Naive thymus-derived CD8-positive, alpha-beta T cell (primary cell): ENCODE measurements at places on chromosomes 5 and 9. TPM values are rescaled to one million over a fixed set of nuclear protein-coding genes. Genes with fewer than 3 reads are reported as not detected.

GRCh38 chr5:7897014-7897600 is 28.2 kb downstream of the MTRR start:
- DNase-seq: no peak

- peak; percentile 71 for DNase-seq
Observed at GRCh38 chr5:68433923-68434879, 218.6 kb downstream of the PIK3R1 start.

The SEMA4D gene
- 573 TPM for total RNA-seq

The OBP2B gene
- total RNA-seq: not detected

DNA sequence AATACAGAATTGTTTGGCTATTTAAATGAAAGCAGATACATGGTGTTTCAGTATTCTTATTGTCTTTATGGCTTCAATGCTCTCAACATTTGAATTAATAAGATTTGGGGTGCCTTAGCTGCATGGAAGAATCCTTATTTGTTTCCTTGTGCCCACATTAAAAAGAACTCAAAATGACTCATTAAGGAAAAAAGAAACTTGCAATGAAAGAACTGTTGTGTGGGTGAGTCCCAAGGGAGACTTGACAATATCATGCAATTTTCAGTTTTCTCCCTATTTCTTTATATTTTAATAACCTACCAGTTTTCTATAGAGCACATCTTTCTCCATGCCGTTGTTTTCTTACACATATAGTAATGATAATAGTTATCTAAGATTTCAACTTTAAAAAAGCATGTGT is 404.0 kb downstream of the PDE4D start:
- DNase-seq: no peak

GRCh38 chr5:16797951-16798350 is 138.1 kb downstream of the MYO10 start:
- DNase-seq: no peak

The SGCD gene
- not detected for total RNA-seq

DNA sequence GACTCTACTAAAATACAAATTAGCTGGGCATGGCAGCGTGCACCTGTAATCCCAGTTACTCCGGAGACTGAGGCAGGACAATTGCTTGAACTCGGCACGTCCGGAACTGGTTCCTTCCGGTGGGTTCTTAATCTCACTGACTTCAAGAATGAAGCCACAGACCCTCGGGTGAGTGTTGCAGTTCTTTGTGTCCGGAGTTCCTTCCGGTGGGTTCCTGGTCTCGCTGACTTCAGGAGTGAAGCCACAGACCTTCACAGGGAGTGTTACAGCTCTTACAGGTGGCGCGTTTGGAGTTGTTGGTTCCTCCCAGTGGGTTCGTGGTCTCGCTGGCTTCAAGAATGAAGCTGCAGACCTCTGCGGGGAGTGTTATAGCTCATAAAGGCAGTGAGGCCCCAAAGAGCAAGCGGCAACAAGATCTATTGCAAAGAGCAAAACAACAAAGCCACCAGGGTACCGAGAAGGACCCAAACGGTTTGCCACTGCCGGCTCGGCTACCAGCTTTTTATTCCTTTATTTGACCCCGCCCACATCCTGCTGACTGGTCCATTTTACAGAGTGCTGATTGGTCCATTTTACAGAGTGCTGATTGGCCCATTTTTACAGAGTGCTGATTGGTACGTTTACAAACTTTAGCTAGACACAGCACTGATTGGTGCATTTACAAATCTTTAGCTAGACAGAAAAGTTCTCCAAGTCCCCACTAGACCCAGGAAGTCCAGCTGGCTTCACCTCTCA is 28.6 kb upstream of the SLC6A19 start:
- DNase-seq: peak; percentile 24

The ISL1 gene
- total RNA-seq: not detected

DNA sequence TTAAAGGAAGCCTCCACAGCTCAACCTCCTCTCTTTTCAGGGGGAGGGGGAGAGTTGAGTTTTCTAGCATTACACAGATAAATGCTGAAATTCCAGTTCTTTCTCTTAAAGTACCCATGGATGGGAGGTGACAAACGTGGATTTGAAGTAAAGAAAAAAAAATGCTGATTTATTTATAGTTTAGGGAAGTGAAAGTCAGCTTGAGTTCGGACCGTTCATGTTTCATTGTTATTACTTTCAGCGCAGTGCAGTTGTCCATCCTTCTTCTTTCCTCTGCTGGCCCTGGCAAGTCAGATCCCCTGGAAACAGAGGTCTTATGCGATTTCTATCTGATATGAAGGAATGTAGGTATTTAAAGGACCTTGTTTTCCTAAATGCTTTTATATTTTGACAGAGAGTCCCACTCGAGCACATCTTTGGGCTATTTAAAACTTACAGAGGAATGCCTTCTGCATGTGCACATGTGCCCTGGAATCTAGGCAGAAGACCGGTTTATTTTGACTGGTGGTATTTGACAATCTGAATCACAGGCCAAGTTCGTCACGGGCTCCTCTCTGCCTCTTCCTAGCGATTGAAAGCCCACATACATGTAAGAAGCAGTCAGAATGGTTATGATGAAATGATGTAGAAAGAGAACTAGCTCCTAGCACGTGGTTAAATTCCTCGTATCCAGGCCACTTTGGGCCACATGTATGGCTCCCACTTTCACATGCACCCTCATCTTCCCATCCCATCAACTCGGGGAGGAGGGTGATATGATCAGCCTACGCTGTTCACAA is 385.2 kb upstream of the KLF4 start:
- no peak for DNase-seq

DNA sequence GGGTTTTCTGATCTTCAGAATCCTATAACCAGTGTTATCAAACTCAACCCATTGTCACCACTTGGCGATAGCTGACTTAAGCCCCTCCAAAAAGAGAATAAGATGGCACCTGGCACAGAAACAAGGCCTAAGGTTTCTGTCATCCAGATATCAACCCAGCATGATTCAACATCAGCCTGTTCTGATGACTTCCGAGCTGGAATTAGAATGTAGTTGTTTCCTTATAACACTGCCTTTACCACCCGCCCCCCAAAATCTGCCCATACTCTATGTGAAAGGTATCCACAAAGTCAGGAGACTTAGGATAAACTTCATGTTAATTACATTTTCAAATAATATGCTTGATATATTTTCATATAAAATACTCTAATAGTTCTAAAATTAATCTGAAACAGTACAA is 5.2 kb downstream of the KLF9 start:
- DNase-seq: no peak

GRCh38 chr5:118553662-118554061 is 434.7 kb downstream of the DTWD2 start:
- no peak for DNase-seq

DNA sequence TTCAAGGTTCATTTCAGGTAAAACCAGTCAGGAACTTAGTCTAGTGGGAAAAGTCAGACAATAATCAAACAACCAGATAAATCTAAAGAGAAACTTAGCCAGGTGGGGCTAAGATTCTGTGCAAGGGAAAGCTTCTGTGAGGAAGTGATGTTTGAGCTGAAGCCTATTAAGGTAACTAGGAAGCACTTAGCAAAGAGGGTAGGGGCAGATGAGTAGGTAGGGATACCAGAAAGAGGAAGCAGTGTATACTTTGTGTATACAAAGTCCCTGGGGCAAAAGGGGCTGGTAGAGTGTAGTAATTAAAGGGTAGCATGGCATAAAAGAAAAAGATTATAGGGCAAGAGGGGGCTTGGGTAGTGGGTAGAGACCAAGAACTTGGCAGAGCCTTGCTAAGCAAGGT is 3.6 kb upstream of the SPATA24 start:
- no peak for DNase-seq

The PCDHB3 gene
- total RNA-seq: not detected

GRCh38 chr5:176416965-176417364 is 626 bp upstream of the CLTB start:
- no peak for DNase-seq
